ENCODE measurements at places on chromosomes 1 and 21. TPM values are rescaled to one million over a fixed set of nuclear protein-coding genes. Genes with fewer than 3 reads are reported as not detected.

DNA sequence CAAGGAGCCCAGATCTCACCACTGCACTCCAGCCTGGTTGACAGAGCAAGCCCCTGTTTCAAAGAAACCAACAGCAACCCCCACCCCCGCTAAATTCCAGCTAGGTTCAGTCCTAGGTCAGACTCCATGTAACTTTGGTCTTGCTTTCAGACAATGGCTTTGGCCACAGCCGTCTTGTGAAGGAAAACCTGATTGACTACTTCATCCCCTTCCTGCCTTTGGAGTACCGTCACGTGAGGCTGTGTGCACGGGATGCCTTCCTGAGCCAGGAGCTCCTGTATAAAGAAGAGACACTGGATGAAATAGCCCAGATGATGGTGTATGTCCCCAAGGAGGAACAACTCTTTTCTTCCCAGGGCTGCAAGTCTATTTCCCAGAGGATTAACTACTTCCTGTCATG is 12.9 kb downstream of the TOR3A start:
- no peak for DNase-seq
- no peak overlapping the region for H3K4me3 ChIP-seq
- H3K36me3 ChIP-seq: peaks cover 42% of the 10 kb centered on the region
- peaks cover 10% of the 10 kb centered on the region for H3K4me1 ChIP-seq
- no peaks in the 10 kb centered on the region for H3K27me3 ChIP-seq

GRCh38 chr1:59316497-59317128 is 19.7 kb downstream of the FGGY start:
- H3K4me1 ChIP-seq: peaks cover 7% of the 10 kb centered on the region
- H3K27me3 ChIP-seq: no peaks in the 10 kb centered on the region

Gene CSF3R
- not detected for total RNA-seq

Gene ADAMTS5
- total RNA-seq: 1.1 TPM

DNA sequence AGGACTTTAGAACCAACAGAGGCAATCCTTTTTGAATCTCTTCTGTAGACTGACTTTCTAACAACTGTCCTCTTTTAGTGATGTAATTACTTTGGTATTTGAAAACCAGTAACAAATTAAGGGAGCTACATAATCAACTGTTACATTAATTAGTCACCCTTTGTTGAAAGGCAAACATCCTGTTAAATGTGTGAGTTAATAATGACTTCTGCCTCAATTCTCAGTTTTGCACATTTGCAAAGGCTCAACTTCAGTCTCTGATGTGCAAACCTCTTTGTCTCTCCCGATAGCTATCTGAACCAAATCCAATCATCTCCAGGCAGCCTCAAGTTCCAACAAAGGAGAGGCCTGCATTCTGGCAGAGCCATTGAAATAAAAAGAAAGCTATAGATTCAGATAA is 135.4 kb upstream of the C8B start:
- no peaks in the 10 kb centered on the region for H3K27me3 ChIP-seq
- H3K27ac ChIP-seq: no peak overlapping the region
- H3K4me3 ChIP-seq: no peak overlapping the region
- peaks cover 5% of the 10 kb centered on the region for H3K4me1 ChIP-seq
- H3K36me3 ChIP-seq: no peaks in the 10 kb centered on the region
- peak; percentile 2 for DNase-seq

DNA sequence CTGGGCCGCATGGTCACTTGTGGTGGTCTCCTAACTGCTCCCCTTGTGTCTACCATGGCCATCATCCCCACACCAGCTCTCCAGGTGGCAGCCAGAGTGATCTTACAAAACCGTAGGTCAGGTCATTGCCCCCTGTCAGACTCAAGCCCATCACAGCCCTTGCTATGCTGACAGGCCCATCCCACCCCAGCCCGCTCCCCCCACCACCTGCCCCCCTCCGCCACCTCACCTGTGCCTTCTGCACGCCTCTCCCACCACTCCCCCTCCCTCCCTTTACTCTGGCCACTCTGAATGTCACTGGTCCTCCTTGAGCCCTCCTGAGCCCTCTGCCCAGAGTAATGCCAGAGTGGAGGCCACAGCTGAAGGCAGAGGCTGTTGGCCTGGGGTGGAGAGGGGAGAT is 28.5 kb downstream of the TEX35 start:
- peaks cover 4% of the 10 kb centered on the region for H3K36me3 ChIP-seq

GRCh38 chr1:76281306-76281705 is 206.8 kb downstream of the ST6GALNAC3 start:
- no peak overlapping the region for H3K4me3 ChIP-seq
- no peaks in the 10 kb centered on the region for H3K4me1 ChIP-seq
- no peaks in the 10 kb centered on the region for H3K36me3 ChIP-seq
- H3K27ac ChIP-seq: no peak overlapping the region

GRCh38 chr1:159879977-159880376 is 17.5 kb upstream of the VSIG8 start:
- H3K4me1 ChIP-seq: peaks cover 15% of the 10 kb centered on the region
- no peak overlapping the region for H3K4me3 ChIP-seq
- no peaks in the 10 kb centered on the region for H3K36me3 ChIP-seq
- no peak overlapping the region for H3K27ac ChIP-seq
- peak; percentile 87 for DNase-seq

DNA sequence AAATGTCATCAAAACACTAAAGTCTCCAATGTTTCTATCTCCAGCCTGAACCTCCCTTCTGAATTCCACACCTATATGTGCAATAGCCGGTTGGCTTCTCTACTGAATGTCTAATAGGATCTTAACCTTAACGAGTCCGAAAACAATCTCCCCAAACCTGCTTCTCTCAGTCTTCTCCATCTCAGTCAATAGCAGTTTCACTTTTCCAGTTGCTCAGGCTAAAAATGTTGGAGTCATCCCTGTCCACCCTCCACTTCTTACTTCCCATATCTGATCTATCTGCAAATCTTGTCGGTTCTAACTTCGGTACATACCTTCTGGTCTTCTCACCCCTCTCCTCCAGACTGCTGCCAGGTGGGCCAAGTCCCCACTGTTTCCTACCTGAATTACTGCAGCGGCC is 25.5 kb upstream of the CITED4 start:
- H3K4me3 ChIP-seq: no peak overlapping the region
- peaks cover 13% of the 10 kb centered on the region for H3K27me3 ChIP-seq
- no peaks in the 10 kb centered on the region for H3K4me1 ChIP-seq
- H3K36me3 ChIP-seq: no peaks in the 10 kb centered on the region
- no peak overlapping the region for H3K27ac ChIP-seq

DNA sequence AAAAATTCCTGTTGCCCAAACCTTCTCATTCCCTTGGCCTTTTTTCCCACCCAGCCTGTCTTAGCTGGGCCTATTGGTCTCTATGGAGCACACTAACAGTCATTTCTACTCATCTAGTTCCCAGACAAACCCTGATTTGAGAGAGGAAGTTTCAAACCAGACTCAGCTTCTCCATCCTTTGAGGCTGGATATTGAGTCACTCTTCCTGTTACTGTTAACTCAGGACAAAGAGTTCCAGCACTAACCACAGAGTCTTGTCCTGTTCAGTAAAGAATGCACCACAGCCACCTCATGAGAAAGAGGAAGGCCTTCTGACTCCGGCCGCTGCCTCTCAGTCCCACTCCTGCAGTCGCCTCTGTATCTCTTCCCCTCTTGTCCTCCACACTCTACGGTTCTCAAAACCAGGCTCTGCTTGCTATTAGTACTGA is 137.8 kb downstream of the PTPRC start:
- H3K27ac ChIP-seq: peak overlapping the region; percentile 39
- H3K4me3 ChIP-seq: no peak overlapping the region
- H3K27me3 ChIP-seq: no peaks in the 10 kb centered on the region
- H3K36me3 ChIP-seq: no peaks in the 10 kb centered on the region
- peaks cover 13% of the 10 kb centered on the region for H3K4me1 ChIP-seq

Gene NLRP3
- total RNA-seq: not detected

Gene SLC35D1
- 16.3 TPM for total RNA-seq

Measured in IMR-90 (cell line).